ENCODE measurements at places on chromosomes 1 and 21.
A peak's percentile ranks its signal among the peaks of the same experiment; 100 is the strongest.

- peak; percentile 60 for DNase-seq
These were observed 70.4 kb upstream of the BACH1 start for GRCh38 chr21:29228306-29228705.

GRCh38 chr1:205543351-205544301 lies 39.2 kb downstream of the CDK18 start:
- DNase-seq = no peak

DNA sequence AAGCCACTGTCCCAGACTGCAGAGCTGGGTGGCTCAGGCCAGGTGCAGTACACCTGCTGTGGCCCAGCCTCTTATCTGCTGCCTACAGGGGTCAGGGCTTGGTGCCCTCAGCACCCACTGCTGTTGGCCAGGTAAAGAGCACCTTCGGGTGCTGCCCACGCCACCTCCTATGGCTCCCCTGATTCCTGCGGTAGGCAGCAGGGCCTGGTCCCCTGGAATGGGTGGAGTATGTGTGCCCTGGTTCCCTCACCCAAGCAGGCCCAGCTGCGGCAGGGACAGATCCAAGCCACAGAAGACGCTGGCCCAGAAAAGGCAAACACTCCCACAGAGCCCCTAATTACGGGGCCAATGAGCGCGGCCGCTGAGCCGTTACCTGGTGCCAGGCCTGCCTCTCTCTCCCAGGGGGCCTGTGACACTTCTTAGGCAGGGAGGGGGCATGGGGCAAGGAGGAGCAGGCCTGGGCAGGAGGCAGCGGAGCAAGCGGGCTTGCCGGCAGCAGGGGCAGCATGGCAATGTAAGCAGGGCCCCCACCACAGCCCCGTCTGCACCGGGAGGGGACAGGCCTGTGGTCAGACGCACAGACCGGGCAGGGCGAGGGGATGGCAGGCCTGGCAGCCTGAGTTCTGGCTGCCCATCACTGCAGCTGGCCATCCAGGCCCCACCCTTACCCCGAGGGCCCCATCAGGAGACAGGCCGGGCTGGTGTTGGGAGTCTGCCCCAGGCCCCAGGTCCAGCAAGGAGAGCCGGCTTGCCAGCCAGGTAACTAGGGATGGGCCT lies 19.0 kb downstream of the ESPN start:
- DNase-seq = no peak

DNA sequence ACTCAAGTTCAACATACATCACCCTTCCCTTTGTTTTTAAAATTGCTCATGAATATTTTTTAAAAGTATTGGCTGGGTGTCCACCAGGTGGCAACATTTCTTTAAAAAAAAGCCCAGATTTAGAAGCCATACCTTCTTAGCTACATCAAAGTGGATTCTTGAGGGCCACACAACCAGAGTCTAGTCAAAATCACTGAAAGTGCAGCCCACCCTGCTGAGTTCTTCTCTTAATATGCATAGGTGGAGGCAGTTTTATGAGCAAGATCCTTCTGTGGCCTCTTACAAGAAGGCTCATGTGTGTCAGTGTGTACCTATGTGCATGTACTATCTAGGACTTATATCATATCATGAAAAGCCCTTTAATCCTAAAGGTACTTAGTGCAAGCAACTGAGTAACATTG lies 16.9 kb upstream of the GNG12 start:
- no peak for DNase-seq

DNA sequence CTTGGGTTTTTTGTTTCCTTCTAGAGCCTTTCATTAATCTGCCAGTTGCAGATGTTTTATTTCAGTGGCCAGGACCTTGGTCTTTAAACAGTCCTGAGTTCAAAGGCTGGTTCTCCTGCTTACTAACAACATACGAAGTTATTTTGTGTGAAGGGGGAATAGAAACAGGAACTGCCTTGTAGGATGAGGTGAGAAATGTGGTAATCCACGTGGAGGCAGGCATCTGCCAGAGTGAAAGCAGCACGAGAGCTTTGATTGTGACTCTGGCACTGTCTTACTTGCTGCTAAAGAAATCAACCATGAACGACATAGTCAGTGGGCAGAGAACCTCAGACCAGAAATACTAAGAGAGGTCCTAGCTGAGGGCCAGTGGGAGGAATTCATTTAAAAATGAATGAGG lies 30.4 kb downstream of the TMEM63A start:
- peak; percentile 63 for DNase-seq

DNA sequence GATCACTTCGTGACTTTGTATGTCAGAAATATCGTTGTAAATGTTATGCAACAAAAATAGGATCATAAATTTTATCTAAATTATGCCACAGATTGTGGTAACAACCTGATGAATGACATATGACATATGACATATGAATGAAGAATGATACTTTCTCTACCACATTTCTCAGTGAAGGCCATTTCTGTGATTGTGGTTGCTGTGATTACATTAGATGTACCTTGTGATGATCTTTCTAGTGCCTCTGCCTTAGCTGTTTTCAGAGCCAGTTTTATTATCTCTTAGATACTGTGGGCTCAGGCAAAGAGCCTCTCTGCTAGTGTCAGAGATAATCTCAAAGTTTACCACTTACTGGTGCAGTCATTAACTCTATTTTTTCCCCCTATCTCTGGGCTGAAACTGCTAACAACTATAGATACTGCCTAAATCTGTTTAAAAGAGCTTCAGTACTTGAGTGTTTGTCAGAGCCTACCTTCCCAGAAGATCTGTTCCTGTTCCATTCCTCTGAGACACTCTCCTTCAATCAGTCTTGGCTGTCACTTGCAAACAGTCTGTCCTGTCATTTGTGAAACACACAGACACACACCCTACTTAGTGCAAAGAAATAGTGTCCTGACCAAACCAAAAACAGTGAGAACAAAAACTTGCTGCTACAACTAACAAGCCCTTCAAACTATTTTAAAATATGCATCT lies 55.5 kb downstream of the HMCN1 start:
- DNase-seq = no peak

GRCh38 chr1:243946946-243947345 lies 96.9 kb upstream of the AKT3 start:
- DNase-seq = no peak

- no peak for DNase-seq
These were observed 95.6 kb upstream of the C1orf87 start for GRCh38 chr1:60169206-60169605.

DNA sequence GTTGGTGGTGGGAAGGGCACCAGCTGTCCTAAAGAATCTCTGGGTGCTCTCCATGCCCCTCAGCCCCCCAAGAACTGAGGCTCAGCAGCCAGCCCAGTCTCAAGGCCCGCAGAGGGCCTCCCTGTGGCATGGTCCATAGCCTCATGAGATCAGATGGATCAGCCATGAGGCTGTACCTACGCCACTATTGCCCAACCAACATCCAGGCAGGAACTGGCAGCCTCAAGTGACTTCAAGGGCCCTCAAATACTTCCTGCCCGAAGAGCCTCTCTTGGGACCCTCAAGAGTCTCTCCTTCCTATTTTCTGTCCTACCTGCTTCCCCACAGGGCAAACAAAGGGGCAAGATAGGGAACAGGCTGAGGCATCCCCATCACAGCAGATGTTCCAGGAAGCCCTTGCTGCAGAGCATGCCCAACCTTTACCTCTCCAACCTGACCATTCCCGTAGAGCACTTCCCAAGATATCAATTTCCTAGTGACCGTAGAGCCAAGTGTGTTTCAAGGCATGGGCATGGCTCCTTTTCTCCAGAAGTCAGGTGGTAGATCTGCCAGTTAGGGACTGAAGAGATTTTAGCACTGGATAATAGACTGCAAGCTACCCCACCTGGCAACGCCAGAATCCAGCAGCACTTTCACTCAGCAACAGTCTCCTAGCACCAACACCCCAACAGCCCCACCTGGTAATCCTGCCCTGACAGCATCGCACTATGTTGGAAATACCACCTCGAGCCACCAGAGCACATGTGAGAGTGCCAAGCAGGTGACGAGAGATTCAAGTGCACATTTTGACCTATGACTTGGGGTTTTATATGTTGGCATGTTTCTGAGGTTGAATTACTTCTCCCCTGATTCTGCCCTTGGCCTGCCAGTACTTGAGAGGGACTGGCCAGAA lies 13.7 kb upstream of the MFSD2A start:
- DNase-seq = peak; percentile 33

DNA sequence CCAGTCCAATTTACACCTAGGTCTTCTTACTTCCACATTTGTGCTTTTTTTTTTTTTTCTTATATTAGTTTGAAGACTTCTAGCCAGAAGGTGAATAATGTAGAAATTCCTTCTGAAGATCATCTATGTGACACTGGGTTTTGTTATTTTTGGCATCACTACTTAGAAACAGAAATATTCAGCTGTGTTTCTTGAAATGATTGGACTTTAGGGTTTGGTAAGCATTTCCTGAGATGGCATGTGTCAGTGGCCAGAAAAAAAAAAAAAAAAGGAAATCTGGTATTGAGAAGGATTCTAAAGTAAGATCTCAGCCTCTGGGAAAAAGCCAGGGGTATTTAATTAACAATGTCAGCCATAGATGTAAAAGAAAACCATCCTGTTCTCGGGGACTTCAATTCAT lies 43.4 kb upstream of the LRRC8C start:
- no peak for DNase-seq

DNA sequence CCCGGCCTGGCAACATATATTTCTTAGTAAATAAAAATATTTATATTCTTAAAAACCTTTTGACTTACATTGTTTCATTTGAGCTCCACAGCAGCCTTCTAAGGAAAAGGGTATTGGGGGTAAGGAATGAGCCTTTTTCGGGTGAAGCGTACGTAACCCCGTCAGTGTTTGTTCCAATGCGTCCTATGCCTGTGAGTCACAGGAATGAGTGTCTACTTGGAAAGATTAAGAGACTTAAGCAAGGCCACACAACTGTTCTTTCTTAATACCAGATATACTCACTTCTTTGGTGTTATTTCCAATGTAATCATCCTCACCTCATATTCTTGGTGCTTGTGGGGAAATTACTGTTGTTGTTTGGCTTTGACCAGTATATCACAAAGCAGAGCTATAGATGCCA lies 22.7 kb downstream of the WDTC1 start:
- DNase-seq = no peak

DNA sequence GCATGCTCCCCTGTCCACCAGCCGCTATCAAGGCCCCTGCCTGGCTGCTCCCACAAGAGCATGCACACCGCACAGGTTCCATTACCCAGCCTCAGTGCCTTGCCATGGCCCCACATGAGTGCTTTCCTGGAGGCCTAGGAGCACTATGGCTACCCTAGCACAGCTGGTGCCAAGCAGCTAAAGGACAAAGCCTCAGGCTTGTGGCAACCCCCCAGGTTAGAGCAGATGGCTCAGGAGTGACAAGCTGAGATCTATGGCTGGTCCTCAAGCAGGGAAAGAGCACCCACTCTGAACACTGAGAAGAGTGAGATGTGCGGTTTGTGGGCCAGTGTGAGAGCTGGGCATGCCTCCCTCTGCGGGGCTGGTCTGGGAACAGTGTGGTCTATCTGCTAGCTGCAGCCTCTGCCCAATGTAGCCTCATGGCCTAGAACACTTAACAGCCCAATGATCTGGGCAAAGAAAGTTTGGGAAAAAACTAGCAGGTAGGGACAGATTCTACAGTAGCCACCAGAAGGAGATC lies 129.8 kb downstream of the VAV3 start:
- no peak for DNase-seq

DNA sequence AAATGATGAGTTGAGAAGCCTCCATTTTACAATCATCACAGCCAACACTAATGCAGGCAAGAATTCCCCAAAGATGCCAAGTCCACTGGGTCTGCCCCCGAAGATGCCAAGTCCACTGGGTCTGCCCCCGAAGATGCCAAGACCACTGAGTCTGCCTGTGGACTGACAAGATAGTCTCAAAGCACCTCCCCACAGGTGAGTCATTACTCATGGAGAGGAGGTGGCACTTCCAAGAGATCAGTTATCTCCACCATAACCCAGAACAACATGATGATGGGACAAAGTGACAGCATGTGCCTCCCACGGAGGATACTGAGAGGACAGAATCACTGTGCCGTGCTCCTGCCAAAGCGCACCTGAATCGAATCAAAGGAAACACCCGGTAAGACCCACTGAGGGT lies 4.8 kb downstream of the PTTG1IP start:
- DNase-seq = no peak

GRCh38 chr1:155209312-155209721 lies 822 bp downstream of the MTX1 start:
- DNase-seq = no peak

DNA sequence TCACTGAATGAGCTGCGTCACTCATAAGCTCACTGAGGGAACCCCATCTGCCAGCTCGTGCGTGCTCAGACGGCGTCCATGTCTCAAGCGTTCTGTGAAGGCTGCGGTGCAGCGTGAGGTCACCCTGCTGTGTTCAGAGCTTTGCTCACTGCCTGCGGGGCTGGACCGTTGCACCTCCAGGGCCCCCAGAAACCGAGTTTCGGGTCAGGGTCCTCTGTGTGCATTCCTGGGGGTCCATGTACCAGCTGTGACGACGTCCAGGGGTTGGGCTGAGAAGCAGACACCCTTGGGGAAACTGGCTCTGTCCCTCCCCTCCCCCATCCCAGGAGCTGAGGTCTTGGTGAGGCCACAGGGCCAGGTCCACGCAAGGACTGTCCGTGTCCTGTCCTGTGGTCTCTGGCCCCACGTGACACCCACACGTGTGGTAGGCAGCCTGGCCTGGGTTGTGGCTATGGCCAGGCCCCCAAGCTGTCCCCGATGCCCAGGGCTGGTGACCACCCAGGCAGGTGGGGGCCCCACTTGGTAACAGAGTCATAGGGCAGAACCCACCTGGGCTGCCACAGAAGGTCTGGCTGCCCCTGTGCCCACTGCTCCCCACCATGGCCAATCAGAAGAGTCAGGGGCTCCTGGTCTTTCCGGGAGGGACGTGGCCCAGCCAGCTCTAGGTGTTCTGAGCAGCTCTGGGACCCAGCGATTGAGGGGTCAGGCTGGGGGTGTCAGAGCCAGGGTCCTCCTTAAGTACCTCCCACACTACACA lies 24.4 kb downstream of the FTCD start:
- DNase-seq = no peak

GRCh38 chr1:47752559-47752958 lies 244.6 kb downstream of the TRABD2B start:
- no peak for DNase-seq

DNA sequence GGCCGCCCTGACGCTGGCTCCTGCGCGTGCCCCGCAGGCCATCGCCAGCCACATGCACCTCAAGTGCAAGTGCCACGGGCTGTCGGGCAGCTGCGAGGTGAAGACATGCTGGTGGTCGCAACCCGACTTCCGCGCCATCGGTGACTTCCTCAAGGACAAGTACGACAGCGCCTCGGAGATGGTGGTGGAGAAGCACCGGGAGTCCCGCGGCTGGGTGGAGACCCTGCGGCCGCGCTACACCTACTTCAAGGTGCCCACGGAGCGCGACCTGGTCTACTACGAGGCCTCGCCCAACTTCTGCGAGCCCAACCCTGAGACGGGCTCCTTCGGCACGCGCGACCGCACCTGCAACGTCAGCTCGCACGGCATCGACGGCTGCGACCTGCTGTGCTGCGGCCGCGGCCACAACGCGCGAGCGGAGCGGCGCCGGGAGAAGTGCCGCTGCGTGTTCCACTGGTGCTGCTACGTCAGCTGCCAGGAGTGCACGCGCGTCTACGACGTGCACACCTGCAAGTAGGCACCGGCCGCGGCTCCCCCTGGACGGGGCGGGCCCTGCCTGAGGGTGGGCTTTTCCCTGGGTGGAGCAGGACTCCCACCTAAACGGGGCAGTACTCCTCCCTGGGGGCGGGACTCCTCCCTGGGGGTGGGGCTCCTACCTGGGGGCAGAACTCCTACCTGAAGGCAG lies 23.4 kb upstream of the ARF1 start:
- DNase-seq = no peak
